ENCODE measurements at places on chromosomes 16 and 17.

- no peak for DNase-seq
Observed at GRCh38 chr17:45387739-45388138, 44.9 kb downstream of the ARHGAP27 start.

- no peak for DNase-seq
Observed at GRCh38 chr17:13429201-13429600, 172.5 kb downstream of the HS3ST3A1 start.

DNA sequence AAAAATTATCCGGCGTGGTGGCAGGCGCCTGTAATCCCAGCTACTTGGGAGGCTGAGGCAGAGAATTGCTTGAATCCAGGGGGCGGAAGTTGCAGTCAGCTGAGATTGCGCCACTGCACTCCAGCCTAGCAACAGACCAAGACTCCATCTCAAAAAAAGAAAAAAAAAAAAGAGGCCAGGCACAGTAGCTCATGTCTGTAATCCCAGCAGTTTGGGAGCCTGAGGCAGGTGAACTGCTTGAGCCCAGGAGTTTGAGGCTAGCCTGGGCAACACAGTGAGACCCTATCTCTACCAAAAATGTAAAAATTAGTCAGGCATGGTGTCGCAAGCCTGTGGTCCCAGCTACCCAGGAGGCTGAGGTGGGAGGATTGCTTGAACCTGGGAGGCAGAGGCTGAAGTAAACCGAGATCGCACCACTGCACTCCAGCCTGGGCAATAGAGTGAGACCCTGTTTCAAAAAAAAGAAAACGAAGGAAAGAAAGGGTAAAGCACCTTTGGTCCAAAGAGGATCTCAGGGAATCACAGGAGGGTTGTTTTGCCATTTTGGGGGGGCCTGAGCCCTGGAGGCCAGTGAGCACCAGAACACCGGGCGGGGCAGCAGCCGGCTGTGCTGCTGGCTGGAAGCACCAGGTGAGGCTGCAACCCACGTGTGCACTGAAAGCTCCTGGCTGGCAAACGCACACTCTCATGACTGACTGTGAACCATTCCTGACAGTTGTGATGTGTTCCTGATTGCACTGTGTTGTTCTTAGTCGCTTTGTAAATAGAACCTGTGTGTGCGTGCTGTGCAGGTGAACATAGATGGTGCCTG lies 18.4 kb downstream of the HS3ST6 start:
- no peak for DNase-seq

DNA sequence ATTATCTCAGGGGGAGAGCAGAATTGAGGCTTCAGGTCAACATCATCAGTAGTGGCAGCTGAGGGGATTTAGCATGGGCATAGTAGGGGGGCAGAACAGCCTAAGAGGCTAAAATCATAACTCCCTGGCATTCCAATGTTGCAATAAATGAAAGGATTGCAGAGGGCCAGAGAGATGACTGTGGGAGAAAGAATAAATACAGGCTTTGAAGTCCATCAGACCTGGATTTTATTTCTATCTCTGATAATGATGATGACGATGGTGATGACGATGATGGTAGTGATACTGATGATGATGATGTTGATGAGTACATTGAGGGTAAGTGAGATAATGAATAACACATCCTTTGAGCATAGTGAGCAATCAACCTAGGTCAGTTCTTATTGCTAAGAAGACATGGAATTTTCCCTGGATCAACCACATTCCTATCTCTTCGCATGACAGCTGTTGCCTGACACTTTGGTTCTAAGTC lies 107.4 kb upstream of the CDH11 start:
- DNase-seq: no peak

GRCh38 chr16:12729448-12729847 lies 74.2 kb downstream of the CPPED1 start:
- no peak for DNase-seq

- DNase-seq: no peak
Observed at GRCh38 chr17:81071761-81072741, 37.1 kb downstream of the BAIAP2 start.

- no peak for DNase-seq
Observed at GRCh38 chr17:16980061-16980460, 8.1 kb upstream of the TNFRSF13B start.

DNA sequence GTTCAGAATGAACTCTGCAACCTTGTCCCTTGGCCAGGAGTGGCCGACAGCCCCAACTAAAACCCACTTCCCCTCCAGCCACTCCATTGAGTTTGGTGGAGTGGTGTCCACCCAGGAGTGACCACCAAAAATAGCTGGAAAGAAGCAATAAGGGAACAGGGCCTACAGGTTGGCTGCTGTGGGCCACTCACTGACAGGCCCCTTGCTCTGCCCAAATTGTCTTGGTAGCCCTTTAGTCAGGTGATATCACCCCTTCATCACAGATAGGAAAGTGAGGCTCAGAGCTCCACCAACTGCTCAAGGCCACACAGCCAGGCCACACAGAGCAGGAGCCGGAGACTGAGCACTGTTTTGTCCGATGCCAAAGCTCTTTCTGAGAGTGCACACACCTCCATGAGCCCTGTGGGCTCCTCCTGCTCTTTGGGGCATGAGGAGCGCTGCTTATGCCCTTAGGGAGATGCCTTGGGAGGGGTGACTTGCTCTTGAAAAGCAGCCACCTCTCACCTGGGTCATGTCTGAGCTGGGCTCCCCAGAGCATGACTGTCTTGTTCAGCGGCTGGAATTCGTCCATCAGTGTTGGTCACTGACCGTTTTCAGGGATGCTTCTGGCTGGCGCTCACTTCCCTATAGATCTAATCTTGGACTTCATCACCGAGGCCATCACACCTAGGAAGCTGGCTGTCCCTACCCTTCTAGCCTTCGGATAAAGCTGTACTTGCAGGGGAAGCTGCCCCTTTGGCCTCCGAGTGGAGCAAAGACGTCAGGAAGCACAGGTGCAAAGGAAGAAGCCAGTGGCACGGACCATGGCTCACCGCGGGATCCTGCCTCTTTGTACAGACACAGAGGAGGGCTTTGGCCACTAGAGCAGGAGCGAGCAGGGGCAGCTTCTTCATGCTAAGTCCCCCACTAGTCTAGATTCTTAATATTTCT lies 186.0 kb upstream of the ZNF469 start:
- no peak for DNase-seq

DNA sequence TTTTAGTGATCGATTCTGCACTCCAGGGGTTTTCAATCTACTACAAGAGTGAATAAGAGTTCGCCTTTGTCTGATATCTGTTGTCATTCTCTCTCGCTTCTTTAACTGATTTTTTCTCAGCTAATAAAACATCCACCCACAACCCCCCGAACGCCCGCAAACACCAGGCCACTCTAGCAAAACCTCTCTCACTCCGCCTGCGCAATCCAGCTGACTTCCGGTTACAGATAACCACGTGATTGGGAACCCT lies 338 bp upstream of the RPL19 start:
- no peak for DNase-seq

DNA sequence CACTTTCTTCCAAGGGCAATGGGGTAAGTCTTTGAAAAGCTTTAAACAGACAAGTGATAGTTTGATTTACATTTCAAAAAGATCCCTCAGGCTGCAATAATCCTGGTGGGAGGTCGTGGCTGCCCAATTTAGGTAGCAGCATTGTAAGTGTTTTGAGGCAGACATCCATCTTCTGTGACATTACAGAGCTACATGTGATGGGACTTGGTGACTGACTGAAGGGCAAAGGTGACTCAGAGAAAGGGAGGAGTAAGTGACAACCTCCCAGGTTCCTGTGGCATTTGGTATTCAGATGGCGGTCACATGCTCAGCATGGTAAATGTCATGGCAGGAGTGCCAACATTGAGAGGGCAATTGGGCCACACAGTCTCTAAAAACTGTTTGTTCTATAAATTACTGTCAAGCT lies 26.5 kb downstream of the STAT3 start:
- DNase-seq: no peak

DNA sequence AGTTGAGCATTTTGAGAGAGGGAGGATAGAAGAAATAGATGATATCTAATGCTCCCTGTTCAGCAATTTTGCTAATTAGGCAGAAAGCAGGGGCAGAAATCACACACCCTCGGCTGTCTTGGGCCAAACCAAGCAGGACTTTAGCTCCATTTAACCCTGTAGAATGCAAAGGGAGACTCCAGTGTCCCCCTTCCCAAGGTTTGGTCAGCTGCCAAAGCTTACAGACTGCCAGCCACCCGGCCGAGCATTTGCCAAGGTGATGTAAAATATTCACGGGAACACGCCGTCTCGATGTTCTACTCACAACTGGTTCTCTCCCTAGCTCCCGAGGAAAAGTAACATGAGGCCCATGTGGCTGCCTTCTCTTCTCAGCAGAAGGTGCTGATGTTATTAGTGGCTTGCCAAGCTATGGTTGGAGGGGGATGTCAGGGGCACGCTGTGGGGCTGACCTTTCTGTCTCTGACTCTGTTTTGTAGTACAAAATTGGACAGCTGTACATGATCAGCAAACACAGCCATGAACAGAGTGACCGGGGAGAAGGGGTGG lies 155.3 kb downstream of the PITPNC1 start:
- peak; percentile 58 for DNase-seq

DNA sequence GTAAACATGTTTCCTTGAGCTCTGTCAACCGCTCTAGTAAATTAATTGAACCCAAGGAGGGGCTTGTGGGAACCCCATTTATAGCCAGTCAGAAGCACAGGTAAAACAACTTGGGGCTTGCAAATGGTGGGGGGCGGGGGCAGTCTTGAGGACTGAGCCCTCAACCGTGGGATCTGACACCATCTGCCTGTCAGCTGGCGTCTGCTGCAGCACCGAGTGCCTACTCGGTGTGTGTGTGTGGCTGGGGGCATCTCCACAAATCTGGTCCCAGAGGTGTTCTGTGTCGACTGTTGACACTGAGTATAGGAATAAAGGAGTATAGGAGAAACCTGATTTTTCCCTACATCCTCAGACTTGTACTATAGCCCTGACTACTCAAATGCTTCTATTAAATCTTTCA lies 20.6 kb downstream of the CREBBP start:
- DNase-seq: no peak

DNA sequence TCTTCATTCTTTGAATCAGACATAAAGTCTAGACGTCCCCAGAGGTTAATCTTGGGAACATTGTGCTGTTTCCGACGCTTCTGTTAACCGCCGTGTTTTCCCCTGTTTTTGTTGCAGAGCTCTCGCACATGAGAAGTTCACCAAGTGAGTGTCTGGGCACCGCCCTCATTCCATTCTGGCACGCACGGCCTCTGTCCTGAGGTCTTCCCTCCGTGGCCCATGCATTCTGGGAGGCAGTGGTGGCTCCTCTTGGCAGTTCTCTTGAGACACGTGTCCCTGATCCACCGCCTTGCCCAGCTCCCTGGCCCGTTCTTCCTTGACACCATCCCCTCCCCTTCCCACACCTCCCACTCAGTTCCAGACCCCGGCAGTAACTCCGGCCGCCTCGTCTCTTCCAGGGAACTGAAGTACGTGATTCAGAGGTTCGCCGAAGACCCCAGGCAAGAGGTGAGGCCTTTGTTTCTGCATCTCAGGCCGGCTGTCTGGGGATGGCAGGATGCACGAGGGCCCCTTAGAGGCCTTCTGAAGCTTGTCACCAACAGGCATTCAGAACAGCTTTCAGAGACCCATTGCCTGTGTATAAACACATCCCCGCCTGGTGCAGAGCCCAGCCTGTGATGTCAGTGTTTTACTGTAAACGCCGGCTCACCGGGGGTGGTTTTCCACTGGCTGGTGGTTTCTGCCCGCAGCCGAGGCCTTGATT lies 85.9 kb upstream of the PLCG2 start:
- no peak for DNase-seq

DNA sequence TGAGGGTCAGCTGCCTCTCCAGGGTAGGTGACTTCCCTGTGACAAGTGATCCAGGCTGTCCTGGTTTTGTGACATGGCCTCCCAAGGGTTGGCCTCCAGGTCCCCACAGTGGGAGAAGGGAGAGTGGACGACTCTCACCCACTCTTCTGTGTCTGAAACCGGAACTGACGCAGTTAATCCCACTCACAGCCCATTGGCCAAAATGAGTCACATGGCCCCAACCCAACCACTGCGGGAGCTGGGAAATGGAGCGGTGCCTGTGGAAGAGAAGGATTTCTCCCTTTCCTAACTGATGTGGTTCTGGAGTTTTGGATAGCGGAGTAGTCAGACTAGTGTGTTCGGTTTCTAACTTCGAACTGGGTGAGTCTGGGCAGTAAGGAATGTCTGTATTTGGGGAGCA lies 79.4 kb downstream of the ABCC6 start:
- no peak for DNase-seq

GRCh38 chr16:79601931-79602627 lies 1.5 kb upstream of the MAF start:
- peak; percentile 89 for DNase-seq

- DNase-seq: peak; percentile 46
Observed at GRCh38 chr16:69188236-69188549, 1.2 kb downstream of the SNTB2 start.

Measured in midbrain (tissue), 1 donor.